NCI-H2081 (cell line): ENCODE measurements at places on chromosomes 2 and 18.

- DNase-seq = no peak
Measured at GRCh38 chr2:207119048-207119447, 46.7 kb downstream of the KLF7 start.

- no peak for DNase-seq
Measured at GRCh38 chr2:180579388-180579787, 401.0 kb upstream of the UBE2E3 start.

DNA sequence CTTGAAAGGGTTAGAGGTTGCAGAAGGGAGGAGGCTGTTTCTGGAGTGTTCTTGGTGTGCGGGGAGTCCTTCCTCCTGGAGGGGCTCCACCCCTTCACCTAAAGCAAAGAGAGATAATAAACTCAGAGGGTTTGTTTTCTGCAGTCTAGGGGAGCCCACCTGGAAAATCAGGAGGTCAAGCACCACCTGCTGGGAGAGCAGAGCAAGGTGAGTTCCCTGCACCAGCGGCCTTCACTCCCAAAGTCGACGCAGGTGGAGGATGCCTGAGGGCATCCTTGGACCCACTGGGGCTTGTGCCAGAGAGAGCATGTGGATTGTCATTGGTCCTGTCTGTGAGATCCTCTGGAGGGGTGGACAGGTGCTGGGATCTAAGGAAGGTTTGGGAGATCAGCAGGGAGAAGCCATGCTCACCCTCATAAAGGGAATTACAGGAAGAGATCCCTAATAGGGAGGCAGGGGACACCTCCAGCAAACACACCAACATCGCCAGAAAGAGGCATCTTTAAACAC is 116.7 kb downstream of the KCNF1 start:
- DNase-seq = no peak

- DNase-seq = no peak
Measured at GRCh38 chr2:153575171-153575853, 96.8 kb upstream of the RPRM start.

DNA sequence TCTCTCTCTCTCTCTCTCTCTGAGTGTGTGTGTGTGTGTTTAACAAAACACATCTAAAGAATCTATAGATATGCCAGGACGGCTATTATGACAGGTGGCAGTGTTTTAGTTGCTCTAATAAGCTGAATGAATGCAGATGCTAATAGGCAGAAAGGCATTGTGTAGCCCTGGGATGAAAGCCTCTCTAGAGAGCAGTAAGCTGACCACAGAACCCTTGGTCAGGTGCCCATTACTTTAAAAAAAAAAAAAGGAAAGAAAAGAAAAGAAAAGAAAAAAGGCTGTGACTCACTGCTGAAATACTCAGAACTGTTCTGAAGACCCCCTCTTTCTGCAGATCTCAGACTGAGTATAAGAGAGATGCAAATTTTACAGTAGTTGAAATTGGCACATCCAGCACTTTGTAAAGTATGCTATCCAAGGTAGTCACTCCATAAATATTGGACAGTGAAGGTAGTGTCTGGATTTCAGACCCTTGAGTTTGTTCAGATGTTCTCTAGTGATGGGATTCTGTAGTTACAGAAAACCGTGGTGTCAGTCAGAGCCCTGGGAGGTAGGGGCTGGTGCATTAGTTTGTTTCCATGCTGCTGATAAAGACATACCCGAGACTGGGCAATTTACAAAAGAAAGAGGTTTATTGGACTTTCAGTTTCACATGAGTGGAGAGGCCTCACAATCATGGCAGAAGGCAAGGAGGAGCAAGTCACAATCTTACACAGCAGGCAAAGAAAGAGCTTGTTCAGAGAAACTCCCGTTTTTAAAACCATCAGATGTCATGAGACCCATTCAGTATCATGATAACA is 30.9 kb downstream of the OSBPL6 start:
- no peak for DNase-seq

DNA sequence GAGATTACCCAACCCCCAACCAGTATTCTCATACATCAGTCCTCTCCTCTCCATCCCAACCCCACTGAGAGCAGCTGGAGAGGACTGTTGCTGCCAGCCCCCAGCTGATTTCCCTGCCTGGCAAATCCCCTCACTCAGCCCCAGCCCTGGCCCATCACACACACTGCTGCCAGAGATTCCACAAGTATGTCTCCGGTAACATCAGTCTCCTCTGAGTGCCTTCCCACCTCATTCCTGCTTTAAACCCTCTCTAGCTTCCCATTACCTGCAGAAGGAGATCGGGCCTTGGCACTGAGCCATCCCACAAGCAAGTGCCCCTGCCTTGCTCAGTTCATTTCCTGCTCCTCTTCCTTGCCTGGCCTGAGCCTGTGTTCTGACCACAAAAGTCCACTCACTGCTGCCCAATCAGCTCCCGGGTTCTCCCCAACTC is 50.6 kb upstream of the ZFP36L2 start:
- DNase-seq = no peak

DNA sequence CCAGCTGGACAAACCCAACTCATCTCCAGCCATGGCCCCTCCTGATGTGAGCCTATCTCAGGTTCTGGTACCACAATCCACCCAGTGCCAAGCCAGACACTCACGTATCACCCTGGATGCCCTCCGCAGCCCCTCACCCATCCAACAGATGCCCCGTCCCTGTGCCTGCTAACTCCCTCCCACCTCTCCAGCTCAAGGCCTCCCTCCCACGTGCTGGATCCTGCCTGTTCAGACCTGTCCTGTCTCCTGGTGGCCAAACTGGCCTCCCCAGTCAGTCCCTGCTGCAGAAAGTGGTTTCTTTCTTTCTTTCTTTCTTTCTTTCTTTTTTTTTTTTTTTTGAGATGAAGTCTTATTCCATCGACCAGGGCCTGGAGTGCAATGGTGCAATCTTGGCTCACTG is 86.2 kb downstream of the RRM2 start:
- DNase-seq = no peak

DNA sequence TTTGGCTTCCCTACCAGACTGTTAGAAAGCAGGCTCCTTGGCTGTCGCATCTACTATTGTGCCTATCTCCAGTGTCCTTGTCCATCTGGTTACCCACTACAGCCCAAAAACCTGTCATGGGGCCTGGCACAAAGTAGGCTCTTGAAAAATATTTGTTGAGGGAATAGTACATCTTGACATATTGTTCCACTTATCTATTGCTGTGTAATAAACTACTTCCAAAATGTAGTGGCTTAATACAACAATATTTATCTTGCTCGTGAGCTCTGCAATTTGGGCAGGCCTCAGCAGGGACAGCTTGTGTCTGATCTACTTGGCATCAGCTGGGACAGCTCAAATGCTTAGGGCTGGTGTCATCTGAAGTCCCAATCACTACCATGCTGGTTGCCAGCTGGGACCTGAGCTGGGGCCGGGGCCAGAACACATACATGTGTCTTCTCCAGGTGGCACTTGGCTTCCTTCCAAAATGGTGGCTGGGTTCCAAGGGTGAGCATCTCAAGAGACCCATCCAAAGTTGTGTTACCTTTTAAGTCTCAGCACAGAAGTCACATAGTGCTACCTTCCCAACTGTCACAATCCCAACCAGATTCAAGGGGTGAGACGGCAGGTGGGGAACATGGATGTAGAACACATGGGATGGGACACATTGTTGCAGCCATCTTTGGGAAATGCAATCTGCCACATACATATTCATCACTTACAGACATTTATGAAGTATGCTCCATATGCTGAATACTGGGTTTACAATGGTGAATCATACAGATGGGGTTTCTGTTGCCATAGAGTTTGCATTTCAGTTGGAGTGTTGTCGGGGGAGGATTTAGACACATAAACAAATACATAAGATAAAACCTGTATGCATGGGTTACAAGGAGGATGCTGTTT is 134.2 kb downstream of the FOXI3 start:
- no peak for DNase-seq

- no peak for DNase-seq
Measured at GRCh38 chr2:115908731-115909130, 1466.3 kb downstream of the DPP10 start.

- no peak for DNase-seq
Measured at GRCh38 chr2:242031481-242032019, 162.0 kb downstream of the RTP5 start.

DNA sequence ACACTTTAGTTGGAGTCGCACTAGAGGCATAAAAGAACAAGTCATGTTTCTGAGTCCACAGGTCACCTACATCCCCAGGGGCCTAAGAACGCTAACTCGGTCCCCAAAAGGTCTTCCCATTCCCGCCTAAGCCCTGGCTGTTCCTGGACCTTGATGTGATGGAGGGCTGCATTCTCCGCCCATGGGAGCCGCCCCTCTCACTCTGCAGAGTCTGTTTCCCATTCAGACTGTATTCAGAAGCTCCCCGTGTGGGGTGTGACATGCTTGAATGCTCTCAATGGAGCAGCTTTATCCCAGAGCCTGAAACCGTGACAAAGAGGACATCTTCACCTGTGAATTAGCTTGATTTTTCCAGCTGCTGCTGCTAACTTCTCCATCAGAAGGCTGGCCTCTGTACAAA is 319.0 kb upstream of the KLHL29 start:
- DNase-seq = no peak

DNA sequence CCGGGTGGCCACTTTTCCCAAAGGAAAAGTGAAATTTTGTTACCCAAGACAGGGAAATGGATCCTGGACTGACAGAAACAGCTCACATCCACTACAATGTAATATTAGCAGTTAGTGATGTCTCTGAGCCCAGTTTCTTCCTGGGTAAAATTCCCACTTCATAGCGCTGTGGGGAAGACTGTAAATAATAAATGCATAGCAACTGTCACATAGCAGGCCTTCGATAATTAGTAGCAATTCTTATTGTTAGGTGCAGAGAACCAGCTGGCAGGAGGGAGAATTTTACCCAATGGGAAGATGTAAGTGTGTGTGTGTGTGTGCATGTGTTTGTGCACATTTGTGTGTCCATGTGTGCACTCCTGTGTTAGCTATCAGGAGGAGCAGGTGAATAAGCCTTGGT is 221.5 kb downstream of the SLC4A3 start:
- no peak for DNase-seq

- DNase-seq = no peak
Measured at GRCh38 chr18:23113576-23113975, 21.7 kb upstream of the CABLES1 start.

DNA sequence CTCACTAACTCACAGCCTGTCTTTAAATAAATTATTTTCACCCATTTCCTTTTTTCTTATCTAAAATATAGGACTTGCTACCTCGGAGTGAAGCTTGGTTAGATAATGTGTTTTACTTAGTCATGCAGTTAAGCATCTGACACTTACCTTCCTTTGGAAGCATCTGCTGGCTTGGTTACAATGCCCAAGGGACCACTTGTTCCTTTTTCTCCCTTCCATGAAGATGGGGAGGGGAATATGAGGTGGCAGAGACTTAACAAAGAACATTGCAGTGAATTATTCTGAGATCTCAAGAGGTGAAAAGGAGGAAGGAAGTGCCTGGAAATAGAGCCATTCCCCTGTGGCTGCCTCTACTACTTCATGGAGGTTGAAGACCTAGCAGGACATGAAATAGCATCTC is 145.4 kb upstream of the FOSL2 start:
- no peak for DNase-seq

DNA sequence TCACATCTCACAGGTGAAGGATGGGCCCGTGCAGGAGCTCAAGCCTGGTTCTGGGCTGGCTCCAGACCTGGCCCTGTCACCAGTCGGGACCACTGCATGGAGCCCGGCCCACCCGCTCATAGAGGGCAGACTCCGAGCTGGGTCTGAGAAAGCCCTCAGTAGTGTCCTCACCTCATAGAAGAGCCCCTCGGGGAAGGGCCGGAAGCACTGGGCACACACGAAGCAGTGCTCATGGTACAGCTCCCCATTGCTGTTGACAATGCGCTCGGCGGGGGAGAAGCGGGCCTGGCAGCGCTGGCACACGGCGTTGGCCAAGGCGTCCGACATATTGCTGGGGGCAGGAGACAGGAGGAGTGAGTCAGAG is 11.3 kb downstream of the GPR17 start:
- DNase-seq = no peak

DNA sequence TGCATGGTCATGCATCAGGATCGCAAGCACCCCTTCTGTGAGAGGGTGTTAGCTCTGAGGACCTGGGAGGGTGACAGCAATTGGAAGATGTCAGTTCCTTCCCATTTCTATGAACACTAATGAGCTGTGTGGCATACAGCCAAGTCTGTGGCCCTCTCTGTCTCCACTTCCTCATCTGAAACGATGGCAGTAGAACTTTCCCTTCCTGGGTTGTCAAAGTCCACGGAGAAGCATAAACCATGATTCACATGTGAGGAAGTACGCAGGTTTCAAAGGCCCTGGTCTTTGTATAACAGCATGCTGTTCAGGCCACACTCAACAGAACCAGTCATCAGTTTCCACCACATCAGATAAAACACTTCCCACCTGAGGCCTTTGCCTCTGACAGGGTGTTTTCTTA is 167.4 kb upstream of the RAB6C start:
- DNase-seq = no peak

DNA sequence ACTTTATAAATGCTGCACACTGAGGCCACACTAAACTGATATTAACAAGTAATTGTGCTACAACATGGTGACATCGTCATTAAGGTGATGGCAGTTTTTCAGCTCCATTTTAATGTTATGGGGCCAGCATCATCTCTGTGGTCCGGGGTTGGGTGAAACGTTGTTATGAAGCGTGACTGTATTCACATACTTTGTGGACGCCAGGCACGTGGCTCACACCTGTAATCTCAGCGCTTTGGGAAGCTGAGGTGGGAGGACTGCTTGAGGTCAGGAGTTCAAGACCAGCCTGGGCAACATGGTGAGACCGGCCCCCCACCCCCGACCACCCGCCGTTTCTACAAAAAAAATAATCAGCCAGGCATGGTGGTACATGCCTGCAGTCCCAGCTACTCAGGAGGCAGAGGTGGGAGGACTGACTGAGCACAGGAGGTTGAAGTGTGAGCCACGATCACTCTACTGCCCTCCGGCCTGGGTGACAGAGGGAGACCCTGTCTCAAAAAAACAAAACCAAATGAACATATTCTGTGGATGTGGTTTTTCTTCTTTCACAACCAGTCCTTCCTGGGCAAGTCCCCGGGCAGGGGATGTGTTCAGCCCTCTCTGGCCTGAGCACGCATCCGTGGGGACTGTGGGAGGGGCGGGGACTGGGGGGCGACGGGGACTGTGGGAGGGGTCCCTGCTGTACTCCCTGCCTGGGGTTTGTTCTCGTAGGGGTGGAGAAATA is 12.9 kb upstream of the GAL3ST2 start:
- no peak for DNase-seq

DNA sequence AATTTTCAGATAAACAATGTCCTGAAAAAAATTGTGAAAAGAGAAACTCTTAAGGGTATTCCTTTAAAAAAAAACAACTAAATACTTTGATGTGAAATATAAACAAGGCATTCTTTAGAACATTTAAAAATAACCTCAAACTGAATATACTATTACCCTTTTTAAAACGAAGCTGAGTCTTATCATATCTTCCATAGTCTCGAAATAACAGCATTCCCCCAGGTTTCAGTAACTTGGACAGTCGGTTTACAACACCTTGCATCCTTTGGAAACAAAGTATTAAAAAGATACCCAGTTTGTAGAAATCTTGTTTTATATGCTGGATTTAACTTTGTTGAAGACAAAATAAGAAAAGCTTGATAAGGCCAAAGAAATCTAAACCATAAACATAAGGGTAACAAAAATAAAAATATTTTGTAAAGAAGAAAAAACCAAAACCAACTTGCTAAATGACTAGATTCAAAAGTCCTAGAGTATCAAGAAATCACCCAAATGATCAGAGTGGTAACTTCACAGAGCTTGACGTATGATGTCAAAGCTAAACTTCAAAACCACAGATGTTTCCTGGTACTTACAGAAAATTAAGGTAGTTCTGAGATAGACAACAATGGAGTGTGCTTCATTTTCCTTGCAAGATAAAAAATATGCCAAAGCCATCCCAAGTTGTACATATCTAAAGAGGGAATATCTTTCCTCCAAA is 107.8 kb downstream of the METTL8 start:
- no peak for DNase-seq

GRCh38 chr2:54881759-54882158 is 158.3 kb downstream of the EML6 start:
- no peak for DNase-seq
